ENCODE measurements at places on chromosomes 2 and 18. TPM values are rescaled to one million over a fixed set of nuclear protein-coding genes. Genes with fewer than 3 reads are reported as not detected.

The IL1B gene
- total RNA-seq = 63.4 TPM

The ZNF516 gene
- total RNA-seq = 21.4 TPM

The MAL gene
- total RNA-seq = 6.1 TPM

The CNTNAP5 gene
- not detected for total RNA-seq

The NOTO gene
- not detected for total RNA-seq

The CABLES1 gene
- total RNA-seq = 1.1 TPM

The KDM3A gene
- 18.0 TPM for total RNA-seq

The TUBA3D gene
- total RNA-seq = not detected

The SERPINB10 gene
- 0.28 TPM for total RNA-seq

The AOX1 gene
- 3.7 TPM for total RNA-seq

The APLF gene
- 2.3 TPM for total RNA-seq

The CLIP4 gene
- 18.6 TPM for total RNA-seq

The SIX3 gene
- not detected for total RNA-seq

The REG3A gene
- not detected for total RNA-seq

The SCG2 gene
- total RNA-seq = not detected

The PSD4 gene
- total RNA-seq = 48.2 TPM

The HNMT gene
- 8.4 TPM for total RNA-seq

The DNAH7 gene
- 0.07 TPM for total RNA-seq

The CNGA3 gene
- total RNA-seq = not detected

The RAB3GAP1 gene
- 28.6 TPM for total RNA-seq

The KLHL41 gene
- total RNA-seq = not detected

The ANKRD62 gene
- total RNA-seq = not detected

The TGFA gene
- 97.0 TPM for total RNA-seq

The SLC11A1 gene
- not detected for total RNA-seq

The DUSP19 gene
- total RNA-seq = 0.98 TPM

The MZT2A gene
- 359 TPM for total RNA-seq

The CCDC102B gene
- total RNA-seq = 0.92 TPM

The TMEM200C gene
- not detected for total RNA-seq

The COL6A3 gene
- 55.6 TPM for total RNA-seq

The LRRC30 gene
- total RNA-seq = not detected

The CYS1 gene
- total RNA-seq = 0.28 TPM

The FTCDNL1 gene
- 0.09 TPM for total RNA-seq

The MFF gene
- 122 TPM for total RNA-seq

The RNF181 gene
- total RNA-seq = 206 TPM

The ABCG8 gene
- not detected for total RNA-seq

The TXNDC9 gene
- 53.2 TPM for total RNA-seq

The UXS1 gene
- 32.9 TPM for total RNA-seq

The GPR148 gene
- total RNA-seq = not detected

The UGGT1 gene
- 38.7 TPM for total RNA-seq

The SOX11 gene
- 4.2 TPM for total RNA-seq
